ENCODE measurements at places on chromosomes 12 and 14.

DNA sequence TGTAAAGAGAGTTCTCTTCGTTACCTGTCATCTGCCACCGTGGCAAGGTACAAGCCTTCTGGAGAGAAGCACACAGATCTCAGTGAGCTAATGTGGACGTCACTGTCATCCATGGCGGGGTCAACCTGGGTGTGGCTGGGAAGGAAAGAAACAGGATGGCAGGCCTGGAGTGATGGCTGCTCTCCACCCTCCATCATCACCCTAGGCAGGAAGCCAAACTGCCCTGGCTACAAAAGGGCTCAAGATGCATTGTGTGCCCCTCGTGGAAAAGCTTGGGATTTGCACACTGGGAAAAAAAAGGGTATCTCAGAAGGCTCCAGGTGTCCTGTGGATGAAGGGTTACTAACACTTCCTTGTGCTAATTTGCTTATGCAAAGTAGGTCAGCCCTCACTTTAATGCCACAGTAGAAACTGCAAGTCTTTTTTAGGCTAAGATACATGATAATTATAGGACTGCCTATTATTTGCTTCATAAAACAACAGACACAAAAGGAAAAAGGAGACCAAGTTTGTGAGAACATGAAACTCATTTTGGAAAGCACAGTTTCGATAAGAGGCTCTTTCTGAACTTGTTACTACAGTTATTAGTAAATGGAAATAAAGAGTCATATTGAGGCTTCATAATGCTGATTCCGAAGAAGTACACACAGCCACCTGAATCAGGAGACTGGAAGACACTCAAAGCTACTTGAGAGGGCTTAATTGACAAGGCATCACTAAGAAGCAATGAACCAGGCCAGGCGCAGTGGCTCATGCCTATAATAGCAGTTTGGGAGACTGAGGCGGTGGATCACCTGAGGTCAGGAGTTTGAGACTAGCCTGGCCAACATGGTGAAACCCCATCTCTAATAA lies 18.9 kb downstream of the RFC5 start:
- peak; percentile 50 for DNase-seq

DNA sequence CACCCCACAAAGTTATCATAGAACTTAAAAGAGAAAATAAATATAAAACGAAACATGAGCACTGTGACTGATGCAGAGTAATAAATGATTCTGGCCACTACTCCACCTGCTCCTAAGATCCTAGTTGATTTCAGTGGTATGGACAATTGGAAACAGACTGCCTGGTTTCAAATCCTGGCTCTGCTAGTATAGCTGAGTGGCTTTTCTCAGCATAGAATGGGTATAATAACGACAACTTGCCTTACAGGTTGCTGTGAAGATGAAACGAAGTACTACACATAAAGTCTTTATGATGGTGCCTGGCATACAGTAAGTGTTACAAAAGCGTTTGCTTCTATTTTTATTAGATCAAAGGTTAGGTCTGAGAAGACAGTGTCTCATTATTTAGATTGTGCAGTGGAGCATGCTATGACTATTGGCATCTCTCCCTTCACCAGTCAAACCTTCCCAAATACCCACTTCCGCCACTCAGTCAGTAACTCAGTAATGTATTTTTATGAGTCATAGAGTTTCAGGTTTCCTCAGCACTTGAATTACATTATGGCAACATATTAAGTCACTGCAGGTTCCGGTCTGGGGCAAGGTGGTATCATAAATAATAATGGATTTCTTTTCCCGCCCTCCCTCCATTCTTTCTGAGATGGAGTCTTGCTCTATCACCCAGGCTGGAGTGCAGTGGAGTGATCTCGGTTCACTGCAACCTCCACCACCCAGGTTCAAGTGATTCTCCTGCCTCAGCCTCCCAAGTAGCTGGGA lies 29.7 kb upstream of the NR2C1 start:
- peak; percentile 97 for DNase-seq

- DNase-seq = no peak
Observed at GRCh38 chr14:104393898-104394381, 185.6 kb upstream of the C14orf180 start.

- no peak for DNase-seq
Observed at GRCh38 chr14:102975662-102976061, 53.2 kb downstream of the AMN start.

DNA sequence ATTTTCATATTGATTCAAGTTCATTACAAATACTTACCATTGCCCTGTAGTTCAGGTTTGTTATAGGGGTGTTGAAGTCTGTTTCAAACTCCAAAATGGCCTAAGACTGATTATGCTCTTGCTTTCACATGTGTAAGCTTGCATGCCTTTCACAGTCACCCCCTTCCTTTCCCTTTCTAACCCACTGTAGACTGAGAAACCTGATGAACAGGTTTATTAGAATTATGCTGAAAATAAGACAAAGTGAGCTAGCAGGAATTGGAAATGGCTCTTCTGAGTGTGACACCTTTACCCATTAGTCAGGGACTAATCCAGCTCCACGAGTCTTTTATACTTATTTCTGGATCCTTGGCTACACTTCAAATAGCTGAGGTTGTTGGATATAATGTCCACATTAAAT lies 38.9 kb downstream of the FBXO33 start:
- DNase-seq = no peak

DNA sequence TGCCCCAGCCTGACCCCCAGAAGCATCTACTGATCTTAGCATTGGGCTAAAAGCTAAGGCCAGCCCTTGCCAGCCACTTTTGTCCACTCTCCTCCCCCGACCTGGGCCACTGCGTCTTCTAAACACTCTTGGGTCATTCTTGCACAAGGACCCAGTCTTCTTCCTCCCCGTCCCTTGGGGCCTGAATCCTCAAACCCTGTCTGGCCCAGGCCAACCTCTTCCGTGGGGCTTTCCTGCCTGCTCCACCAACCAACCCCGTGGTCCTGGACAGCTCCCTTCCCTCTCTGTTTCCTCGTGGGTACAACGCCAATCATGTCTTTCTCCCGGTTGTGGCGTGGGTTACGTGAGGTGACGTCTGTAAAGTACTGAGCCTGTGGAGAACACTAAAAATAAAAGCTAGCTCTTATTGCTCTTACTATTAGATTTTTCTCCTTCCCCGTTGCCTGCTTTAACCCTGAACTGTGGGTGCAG lies 21.5 kb downstream of the FAM222A start:
- no peak for DNase-seq

DNA sequence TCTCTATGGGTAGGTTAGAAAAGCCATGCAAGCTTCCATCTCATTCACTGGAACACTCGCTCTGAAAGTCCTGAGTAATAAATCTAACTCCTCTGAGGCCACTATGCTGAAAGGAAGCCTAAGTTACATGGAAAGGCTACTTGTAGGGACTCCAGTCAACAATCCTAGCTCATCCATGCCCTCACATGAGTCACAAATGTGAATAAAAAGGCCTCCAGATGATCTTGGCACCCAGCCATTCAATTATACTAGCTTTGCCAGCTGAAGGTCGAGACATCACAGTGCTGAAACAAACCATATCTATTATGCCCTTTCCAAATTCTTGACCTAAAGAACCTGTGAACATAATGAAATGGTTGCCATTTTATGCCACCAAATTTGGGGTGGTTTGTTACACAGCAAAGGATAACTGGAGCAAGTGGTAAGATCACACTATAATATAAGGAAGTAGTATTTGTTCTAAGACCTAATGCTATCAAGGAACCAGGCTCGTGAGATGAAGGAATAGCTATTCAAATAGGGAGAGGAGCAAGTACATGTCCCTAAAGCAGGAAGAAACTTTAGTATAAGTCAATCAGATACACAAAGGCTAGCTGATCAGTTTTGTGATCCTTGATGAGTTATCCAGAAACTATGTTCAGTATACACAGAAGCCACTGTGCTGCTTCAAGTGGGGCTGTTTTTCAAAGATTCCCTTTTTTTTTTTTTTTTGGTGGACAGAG lies 142.1 kb downstream of the MED13L start:
- DNase-seq = peak; percentile 92

GRCh38 chr12:80559766-80560165 lies 115.7 kb downstream of the PTPRQ start:
- no peak for DNase-seq

- no peak for DNase-seq
Observed at GRCh38 chr14:71395151-71395604, 487.9 kb downstream of the PCNX1 start.

- no peak for DNase-seq
Observed at GRCh38 chr12:5723071-5723470, 222.0 kb downstream of the ANO2 start.

DNA sequence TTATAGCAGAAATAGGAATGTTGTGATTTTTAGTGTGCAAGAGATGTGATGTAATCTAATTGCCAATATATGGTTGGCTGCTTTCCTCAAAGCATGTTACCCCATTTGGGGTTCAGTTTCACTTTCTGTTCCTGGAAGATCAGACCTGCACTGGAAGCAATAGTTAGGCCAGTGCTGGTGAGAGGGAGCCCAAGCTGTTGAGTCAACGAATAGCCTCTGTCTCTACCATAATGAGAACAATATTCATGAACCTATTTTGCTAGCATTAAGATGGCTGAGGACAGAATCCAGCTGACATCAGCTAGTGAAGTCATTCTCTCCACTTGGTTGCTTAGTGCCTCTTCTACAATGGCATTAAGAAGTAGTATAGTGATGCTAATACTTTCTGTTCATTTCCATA lies 379.9 kb upstream of the DCN start:
- peak; percentile 55 for DNase-seq

DNA sequence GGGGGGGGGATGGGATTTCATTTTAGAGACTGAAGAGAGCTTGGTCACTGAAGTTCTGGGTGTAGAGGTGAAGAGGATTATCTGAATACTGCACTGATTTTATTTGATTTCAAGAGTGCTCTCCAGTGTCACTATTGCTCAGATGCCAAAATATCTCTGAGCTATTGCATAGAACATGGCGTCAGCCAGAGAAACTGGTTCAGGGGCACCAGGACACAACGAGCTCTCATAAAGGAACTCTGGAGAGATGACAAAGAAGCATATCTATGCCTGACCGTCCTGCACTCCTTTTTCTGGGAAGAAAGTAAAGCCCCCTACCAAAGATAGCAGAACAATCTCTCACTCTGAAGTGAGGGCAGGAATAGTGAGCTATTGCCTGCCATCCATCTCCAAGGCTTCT lies 2.0 kb downstream of the SLC7A8 start:
- no peak for DNase-seq

- peak; percentile 43 for DNase-seq
Observed at GRCh38 chr12:51533799-51534198, 57.2 kb upstream of the SCN8A start.

DNA sequence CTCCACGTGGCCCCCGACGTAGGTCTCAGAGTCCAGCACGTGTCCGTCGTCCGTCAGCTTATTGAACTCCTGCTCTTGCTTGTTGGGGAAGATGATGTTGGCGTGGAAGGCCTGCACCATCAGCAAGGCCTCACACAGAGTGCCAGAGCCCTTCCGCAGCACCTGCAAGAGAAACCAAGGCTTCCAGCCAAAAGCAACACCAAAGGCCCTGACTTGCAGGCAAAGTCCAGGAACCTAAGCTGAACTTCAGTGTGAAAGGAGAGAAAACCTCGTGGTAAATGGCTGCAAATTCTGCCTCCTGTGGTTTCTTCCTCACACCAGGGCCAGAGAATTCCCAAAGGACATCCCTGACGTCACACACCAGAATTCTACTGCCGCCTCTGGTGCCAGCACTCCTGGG lies 14.5 kb downstream of the POLE start:
- no peak for DNase-seq

GRCh38 chr12:6053541-6053940 lies 70.9 kb downstream of the VWF start:
- peak; percentile 44 for DNase-seq

DNA sequence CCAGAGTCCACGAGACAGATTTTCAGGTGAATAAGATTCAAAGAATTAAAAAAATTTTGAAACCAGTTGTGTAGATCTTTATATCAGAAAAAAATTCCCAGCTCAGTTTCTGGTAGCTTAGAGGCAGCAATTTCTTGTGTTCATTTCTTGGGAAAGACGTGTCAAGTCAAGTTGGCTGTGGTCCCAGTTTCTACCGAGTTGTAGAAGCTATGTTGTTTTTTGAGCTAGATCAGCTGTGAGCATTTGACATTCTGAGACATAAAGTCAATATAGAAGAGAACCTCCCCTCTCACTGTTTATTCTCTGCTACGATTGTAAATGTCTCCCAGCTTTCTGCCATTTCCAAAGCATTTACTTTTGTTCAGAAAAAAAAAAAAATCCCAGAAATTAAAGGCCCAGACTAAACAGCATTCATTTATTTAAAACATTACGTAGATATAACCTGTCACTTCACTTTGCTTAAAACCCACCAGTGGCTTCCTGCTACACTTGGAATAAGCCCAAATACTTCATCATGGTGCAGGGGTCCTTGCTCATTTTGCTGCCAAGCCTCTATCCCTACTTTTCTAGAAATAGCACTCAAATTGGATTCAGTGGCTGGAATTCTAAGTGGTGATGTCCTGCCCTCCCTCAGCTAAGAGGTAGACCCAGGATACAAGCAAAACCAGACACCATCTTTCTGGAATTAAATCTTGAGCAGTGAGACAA lies 20.6 kb upstream of the PYGL start:
- DNase-seq = peak; percentile 91

GRCh38 chr12:53236443-53237111 lies 4.6 kb upstream of the RARG start:
- no peak for DNase-seq

- DNase-seq = no peak
Observed at GRCh38 chr14:72217135-72217534, 284.9 kb downstream of the RGS6 start.

GRCh38 chr14:23604675-23605170 lies 26.1 kb upstream of the JPH4 start:
- no peak for DNase-seq

Data from M059J (cell line).